ENCODE measurements at places on chromosomes 12 and 14.
A peak's percentile ranks its signal among the peaks of the same experiment; 100 is the strongest.

- no peak for DNase-seq
Measured at GRCh38 chr12:93595351-93595750, 22.9 kb downstream of the SOCS2 start.

DNA sequence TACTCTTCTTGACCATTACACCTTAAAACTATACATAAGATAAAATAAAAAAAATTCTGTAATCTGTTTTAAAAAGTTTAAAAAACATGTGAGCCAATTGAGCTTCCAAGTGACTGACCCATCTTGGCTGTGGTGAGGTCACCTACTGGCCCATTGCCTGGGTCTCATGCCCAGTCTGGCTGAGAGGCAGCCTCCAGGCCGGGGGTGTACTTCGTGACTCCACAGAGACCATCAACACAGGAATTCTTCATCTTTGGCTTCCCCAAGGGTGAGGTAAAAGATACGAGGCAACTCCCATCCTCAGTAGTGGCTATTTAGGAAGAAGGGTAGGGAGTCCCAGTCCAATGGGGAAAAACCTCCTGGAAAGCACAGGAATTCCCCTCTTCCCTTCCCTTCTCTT is 113.2 kb downstream of the APAF1 start:
- no peak for DNase-seq

- DNase-seq, result no peak
Measured at GRCh38 chr12:3303410-3304136, 187.4 kb upstream of the PRMT8 start.

DNA sequence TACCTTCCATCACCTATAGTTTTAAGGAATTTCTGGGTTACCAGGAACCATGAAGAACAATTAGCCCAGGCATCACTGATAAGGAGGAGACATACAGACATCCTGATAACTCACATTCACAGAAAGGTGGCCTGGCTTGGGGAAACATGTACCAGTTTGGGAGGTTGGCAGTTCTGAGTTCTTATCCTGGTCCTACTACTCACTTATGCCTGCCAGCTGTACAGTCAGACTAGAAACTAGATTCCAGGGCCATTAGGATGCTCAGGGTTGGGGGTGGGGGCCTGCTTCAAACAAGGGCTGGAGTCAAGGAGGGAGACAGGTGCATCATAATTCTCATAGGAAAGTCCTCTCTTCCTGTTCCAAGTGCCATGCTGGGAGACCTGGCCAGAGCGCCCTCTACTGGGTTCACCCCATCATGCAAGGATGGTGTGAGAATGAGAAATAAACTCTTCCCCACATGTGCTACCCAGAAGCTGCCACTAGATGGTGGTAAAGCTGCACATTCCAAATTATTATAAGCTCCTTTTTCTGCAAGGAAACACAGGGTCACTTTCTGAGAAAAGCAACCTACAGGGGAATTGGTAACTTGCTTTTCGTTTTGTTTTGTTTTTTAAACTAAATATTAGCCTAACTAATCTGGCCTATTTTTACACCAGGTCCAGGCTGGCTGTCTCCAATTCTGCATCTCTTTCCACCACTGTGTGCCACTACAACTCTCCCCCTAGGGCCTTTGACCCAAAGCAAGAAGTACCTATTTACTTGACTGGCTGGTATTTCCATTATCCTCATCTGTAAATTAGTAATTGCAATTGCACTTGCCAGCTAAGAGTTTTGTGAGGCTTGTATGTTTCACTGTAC is 14.5 kb downstream of the OAS2 start:
- DNase-seq, result peak; percentile 69

DNA sequence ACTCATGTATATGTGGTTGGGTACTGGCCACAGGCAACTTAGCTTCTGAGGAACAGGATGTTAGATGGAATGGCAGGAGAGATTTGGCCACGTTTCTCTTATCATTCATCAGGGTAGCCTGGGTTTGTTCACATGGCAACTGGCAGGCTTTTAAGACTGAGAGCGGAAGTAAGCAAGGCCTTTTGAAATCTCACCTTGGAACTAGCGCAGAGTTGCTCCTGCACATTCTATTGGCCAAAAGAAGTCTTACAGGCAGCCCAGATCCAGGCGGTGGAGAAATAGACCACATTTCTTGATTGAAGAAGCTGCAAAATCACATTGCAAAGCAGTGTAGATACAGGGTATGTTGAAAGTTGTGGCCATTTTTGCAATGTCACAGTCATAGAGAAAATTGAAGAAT is 3.7 kb downstream of the CLEC4A start:
- DNase-seq, result no peak

DNA sequence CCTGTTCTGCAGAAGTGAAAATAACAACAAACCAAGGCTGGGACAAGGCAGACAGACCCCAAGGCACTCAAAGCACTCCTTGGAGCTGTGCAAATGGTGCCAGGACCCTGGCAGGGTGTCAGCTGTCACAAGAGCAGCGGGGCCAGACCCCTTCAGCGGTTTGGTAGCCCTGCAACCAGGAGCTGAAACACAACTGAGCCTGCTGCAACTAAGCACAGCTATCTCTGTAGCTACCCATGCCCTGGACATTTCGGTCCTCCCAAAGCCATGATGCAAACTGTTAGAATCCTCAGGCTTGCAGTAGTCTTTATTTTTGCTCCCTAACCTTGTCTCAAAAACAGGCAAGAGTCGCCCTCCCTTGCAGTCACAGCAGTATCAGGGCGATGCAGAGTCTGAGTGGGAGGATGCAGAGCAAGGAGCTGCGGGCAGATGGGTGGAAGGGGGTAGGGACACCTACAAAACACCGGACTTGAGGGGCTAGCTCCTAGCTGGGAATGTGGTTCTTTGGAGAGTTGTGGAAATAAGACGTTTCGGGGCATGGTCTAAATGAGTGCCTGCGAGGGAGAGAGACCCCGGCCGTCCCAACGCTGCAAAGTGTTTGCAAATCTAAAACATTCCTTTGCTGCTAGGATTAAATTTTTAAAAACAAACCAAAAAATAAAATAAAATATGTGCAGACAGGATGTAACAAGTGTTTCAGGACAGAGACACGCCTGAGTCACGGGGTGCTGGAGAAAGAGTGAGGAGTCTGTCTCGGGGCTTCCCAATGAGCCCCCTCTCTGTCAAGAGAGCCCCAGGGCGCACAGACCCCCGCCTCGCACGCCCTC is 1.0 kb downstream of the NUAK1 start:
- no peak for DNase-seq

DNA sequence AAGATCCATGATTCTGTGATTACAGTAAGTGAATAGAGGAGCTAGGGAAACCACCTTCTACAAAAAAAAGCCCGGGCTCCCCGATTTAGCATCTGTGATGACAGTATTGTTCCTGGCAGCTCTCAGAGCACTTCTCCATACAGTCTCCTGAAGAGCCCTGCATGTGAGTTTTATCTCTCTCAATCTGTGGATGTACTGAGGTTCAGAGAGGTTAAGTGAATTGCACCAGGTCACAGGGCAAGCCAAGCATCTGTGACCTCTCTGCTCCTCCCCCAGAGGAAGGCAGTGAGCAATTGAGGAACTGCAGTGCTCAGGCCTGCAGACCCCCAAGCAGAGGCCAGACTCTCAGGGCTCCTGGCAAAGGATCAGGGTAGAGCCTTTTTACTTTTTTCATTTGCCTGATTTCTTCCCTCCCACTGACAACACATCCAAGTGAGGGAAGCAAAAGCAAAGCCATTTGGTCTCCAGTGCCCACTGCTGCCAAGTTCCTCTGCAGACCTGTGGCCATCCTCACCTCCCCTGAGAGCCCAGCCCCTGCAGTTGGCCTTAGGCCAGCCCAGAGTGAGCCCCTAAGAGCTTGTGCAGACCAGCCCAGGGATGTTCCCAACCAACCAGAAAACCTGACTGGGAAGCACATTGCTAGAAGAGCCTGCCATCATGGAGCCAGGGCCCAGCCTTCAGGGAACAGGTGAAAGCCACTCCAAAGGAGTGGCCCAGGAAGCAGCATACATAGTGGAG is 47.6 kb upstream of the PNMA1 start:
- no peak for DNase-seq

DNA sequence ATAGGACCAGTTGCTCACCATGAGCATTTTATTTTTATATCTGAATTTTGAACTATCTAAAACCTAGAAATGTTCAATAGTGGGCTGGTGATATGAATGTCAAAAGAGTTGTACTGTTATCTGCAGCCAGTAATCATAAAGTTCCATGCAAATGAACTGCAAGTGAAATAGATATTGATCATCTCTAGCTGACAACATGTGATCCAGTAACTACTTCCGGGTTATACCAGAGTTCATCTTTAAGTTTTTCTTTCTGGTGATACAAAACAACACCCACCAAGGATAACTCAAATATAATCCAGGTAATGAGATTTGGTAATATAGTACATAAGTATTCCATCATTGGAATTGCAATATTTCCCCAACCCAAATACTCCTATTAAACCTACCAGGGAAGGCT is 4.1 kb downstream of the IL26 start:
- DNase-seq, result no peak

DNA sequence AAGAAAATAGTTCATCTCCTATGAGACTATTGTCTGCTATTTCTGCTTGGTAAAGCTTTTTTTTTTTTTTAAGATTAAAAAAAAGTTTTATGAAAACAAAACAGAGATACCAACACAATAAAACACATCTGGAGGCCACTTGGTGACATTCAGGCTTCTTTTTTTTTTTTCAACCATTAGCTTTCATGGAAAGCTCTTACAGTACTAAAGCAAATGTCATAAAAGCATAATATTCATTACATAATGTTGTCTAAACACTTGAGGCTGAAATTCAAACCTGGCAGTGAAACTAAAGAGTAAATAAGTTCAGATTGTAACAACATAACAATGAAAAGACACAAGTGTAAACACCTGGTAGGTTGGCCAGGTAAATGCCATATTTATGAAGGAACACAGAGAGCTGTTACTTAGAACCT is 14.7 kb downstream of the PRICKLE1 start:
- no peak for DNase-seq

DNA sequence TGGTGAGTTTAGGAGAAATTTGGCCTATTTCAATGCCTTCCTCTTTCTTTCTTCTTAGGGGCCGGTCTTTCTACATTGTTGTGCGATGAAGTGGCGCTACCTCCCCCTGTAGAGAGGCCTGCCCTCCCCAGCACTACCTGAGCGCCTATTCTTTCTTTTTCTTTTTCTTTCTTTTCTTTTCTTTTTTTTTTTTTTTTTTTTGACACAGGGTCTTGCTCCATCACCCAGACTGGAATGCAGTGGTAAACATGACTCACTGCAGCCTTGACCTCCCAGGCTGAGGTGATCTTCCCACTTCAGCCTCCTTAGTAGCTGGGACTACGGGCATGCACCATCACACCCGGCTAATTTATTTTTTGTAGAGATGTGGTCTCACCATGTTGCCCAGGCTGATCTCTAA is 136.1 kb upstream of the MAX start:
- peak; percentile 84 for DNase-seq

DNA sequence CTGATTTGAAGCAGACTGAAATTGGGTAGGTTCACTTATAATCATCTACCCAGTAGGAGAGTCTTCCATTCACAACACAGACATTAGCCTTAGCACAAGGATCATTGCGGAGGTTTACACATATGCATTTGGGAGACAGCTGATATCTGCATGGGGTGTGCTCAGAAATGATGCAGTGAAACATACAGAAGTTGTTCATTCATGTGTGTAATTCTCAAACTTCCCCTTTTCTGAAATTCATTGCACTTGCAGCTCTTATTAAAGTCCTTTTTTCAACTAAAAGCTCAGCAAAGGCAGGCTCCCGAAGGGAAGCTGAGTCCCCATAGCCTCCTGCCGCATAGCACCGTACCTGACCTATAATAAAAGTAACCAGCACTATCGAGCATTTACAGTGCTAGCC is 218.3 kb upstream of the CRY1 start:
- no peak for DNase-seq

DNA sequence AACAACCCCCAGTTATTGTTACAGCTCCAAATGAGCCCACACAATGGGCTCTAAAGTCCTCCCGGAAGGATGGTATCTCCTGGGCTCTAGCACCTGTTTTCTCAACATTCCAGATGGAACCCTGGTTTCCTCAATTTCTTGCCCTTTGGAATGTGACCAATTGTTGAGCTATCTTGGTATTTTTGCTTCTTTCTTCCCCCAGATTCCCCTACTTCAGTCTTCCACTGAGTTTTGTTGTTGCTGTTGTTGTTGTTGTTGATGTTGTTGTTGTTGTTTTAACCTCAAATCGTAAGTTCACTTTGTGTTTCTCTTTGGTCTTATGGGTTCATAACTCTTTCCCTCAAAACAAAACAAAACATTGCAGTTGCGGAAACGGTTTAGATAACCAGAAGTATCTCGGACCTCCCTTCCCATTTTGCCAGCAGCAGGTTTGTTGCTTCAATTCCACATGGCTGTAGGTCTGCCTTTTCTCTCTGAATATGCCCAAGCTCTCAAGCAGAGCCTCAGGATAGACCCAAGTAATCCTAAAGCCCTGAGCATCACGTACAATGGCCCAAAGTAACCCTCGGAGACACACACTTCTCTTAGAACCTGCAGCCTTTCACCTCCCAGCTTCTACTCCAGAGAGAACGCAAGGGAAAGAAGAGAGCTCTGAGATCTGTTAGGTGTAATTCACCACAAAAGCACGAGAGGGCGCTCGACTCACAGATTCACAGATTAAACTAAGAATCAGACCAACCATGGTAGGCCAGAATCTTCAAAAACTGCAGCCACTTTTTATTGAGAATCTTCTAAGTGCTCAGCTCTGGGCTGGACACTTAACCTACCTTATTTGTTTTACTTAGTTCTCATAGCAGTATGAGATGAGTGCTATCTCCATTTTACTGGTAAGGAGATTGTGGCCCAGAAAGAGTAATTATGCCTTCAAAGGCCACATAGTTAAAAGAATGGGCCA is 1.0 kb upstream of the DDX23 start:
- DNase-seq, result peak; percentile 66

- no peak for DNase-seq
Measured at GRCh38 chr14:65302571-65303189, 109.8 kb upstream of the FUT8 start.

- no peak for DNase-seq
Measured at GRCh38 chr12:27272373-27273028, 28.4 kb downstream of the STK38L start.

DNA sequence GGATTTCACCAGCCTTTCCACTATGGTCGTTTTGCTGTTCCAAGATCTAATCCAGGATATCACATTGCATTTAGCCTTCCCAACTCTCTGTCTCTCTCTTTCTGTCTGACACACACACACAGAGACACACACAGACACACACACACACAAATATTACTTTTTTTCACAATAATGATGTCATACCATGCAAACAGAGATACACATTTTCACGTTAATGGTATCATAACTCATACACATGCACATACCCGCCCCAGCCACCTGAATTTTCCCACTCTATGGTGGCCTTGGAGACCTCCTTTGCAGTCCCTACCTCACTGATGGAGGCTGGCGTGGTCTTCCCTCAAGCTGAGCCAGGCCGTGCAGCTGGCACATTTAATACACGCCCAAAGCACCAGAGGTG is 7.2 kb upstream of the MYL2 start:
- no peak for DNase-seq

- peak; percentile 38 for DNase-seq
Measured at GRCh38 chr12:132279184-132279889, 50.1 kb downstream of the GALNT9 start.

GRCh38 chr12:2177751-2178150 is 125.0 kb downstream of the CACNA1C start:
- no peak for DNase-seq

Data from HCEC 1CT (cell line).